ENCODE measurements at places on chromosomes 1 and 21.
A peak's percentile ranks its signal among the peaks of the same experiment; 100 is the strongest.

DNA sequence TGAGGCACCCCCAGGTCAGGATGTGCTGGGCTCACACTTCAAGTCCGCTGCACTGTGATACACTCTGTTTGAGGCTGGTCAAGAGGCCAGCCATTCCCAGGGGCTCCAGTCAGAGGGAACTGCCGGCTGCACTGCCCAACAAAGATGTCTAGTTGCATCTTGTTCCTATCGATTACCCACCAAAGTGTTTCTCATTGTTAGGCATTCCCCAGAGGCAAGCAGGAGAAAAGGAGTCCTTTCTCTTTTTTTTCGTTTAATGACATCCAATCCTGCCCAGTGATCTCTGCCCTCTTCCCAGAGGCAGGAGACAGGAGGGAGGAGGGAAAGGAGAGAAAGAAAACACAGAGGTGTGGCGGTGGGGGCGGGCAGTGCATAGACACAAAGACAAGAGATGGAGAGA is 150.4 kb downstream of the OMA1 start:
- no peak for DNase-seq

DNA sequence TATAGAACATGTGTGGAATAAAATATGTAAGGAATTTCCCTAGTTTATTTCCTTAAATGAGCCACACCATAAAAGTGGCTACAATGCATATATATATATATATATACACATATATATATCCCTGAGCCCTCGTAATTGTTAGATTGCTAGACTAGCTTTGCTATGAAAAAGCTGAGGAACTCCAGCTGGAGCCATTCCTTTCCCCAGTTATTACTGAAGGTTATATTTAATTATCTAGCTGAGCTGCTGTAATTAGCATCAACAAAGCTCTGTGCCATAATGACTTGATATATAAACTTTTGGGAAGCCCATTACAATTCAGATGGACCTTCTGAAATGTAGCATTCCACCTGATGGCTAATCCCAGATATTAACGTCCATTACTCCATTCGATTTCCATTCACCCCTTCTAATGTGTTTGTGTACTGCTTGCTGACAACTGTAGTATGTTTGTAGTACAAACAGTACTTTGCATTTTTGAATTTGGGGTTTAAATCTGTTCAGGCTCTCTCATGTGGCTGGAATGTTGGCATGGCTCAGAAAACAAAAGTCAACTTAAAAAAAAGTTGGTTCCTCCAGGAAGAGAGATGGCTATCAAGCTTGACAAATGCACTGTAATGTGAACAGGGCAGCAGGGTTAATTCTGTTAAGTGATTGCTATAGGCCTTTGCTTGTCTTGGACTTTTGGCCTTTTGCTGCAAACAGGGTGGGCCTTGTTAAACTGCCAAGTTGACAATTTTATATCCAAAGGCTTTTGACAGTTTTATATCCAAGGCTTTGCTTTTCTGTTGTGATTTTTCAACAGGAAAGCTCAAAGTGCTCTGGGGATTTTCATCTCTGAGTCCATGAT is 170.0 kb downstream of the LTN1 start:
- peak; percentile 51 for DNase-seq

GRCh38 chr1:4561205-4561604 is 93.2 kb upstream of the AJAP1 start:
- no peak for DNase-seq

- DNase-seq: no peak
Observed at GRCh38 chr1:203072002-203072602, 13.7 kb downstream of the MYOG start.

DNA sequence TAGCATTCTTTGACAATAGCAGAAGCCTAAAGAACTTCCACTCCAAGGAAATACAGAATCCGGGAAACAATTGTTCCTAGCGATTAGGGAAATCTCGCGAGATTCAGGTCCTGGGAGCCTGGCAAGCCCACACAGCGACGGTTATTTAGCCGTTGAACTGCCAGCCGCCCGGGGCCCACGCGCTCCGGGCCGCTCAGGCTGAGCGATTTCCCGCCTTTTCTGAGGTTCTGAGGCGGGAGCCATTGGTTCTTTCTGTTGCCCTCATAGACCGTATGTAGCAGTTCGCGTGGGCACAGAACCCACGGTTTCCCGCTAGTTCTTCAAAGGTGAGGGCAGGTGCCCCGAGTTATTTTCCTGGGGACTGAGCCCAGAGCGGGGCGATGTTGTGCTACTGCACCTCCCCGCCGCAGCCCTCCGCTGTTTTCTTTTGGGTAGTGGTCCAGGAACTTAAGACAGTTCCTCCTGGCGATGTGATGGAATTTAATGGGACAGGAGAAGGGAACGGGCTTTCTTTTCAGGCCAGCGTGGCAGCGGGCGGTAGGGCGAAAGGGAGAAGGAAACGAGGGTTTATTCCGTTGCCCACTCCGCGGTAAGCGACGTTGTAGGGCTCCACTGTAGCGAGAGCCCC is at the start of gene SYCP1:
TSS of gene SYCP1 (plus strand) at position 171 of the 628 bp plus-strand sequence. CDS start 602 bp downstream, outside the sequence.
- DNase-seq: no peak

- DNase-seq: no peak
Observed at GRCh38 chr21:35222541-35222941, 173.4 kb upstream of the RUNX1 start.

GRCh38 chr1:173269490-173270230 is 62.5 kb upstream of the TNFSF4 start:
- DNase-seq: no peak

- no peak for DNase-seq
Observed at GRCh38 chr1:38677756-38678155, 181.8 kb downstream of the RRAGC start.

GRCh38 chr1:183279835-183280234 is 93.8 kb downstream of the LAMC2 start:
- DNase-seq: no peak

DNA sequence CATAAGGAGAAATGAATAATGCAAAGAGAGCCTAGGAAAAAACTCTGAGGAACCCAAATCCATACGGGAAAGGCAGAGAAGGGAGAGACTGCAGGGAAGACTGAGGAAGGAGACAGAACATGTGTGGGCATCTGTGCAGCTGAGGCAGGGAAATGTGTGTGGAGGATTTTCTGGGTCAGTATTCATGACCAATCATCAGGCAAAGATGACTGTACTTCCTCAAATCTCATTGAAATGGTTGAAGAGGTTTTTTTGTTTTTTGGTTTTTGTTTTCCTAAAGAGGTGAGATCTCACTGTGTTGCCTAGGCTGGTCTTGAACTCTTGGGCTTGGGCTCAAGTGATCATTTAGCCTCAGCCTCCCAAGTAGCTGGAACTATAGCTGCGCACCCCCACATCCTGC is 15.7 kb downstream of the DIP2A start:
- no peak for DNase-seq

DNA sequence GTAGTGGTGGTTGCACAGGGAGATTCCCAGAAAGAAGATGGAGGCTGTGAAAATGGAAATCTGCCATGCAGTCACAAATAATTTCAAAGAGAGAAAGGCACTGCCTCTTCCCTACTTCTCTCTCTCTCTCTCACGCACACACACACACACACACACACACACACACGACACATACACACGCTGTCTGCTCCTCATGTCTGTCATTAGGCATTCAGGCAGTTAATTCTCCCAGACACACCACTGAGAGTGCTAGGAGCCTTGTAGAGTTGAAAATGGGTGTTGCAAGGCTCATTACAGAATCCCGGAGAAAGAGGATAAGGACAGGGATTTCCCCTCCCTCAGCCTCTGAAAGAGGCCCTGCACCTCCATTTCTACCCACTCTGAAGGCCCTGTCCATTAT is 47.8 kb upstream of the LRRN2 start:
- DNase-seq: no peak

- peak; percentile 40 for DNase-seq
Observed at GRCh38 chr21:44761011-44761729, 40.5 kb downstream of the UBE2G2 start.

DNA sequence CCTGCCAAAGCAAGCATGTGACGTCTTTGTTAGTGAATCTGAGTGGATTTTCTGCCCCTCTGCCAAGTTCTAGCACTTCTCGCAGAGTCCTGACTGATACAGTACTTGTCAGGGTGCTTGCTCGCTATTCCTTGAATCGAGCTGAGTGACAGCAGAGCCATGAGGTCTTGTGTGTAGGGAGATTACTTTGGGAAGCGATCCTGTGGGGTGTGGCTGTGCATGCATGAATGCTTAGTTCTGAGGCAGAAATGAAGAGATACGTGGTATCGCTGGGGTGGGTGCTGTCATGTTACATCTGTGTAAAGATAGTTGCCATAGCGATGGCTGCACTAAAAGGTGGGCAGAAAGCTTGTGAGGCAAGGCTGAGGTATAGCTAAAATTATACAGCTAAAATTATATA is 19.3 kb upstream of the DNAJC28 start:
- DNase-seq: peak; percentile 2

DNA sequence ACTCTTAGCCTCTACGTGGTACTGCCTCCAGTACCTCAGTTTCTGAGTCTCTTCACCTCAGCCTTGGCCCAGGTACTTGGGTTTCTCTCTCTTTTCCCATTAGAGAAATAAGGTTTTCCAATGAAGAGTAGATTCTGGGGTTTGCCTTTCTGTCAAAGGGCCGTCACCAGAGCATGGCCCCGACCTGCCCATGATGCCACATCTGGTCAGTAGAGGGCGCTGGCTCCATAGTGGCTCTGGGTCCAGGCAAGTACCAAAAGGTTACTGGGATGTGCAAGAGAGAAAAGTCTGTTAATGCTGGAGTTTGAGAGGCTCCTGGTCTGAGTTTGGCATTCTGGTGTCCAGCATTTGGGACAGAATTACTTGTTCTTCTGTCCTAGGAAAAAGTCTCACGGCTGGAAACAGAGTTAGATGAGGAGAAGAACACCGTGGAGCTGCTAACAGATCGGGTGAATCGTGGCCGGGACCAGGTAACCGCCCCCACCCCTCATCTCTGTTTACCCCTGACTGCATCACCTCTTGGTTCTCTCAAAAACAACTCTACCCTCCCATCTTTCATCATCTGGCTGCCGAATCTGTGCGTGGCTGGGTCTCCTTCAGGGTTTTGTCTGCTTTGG is 5.3 kb upstream of the TUFT1 start:
- DNase-seq: peak; percentile 80

- peak; percentile 37 for DNase-seq
Observed at GRCh38 chr1:163561580-163562295, 240.0 kb downstream of the NUF2 start.

All from tongue (tissue), 3 donors.